Right lung (tissue), 10 donors: ENCODE measurements at places on chromosomes 11 and 22. TPM values are rescaled to one million over a fixed set of nuclear protein-coding genes. Genes with fewer than 3 reads are reported as not detected.

Gene OR51B4
- 0.63 TPM for polyA plus RNA-seq

Gene STK33
- polyA plus RNA-seq, result 21.6 TPM

Gene FOXRED2
- 23.4 TPM for polyA plus RNA-seq

Gene NAV2
- 19.7 TPM for polyA plus RNA-seq

Gene ANO5
- 2.3 TPM for polyA plus RNA-seq

Gene KCNE3
- 13.1 TPM for polyA plus RNA-seq

Gene GGT5
- polyA plus RNA-seq, result 12.9 TPM

Gene FIBIN
- polyA plus RNA-seq, result 5.8 TPM

Gene IFITM5
- polyA plus RNA-seq, result 0.14 TPM

Gene NLRP14
- 0.22 TPM for polyA plus RNA-seq

Gene FCHSD2
- polyA plus RNA-seq, result 48.5 TPM
